ENCODE measurements at places on chromosomes 1 and 21.
A peak's percentile ranks its signal among the peaks of the same experiment; 100 is the strongest.

- no peak for DNase-seq
Measured at GRCh38 chr1:229101011-229101871, 169.7 kb upstream of the RAB4A start.

- no peak for DNase-seq
Measured at GRCh38 chr1:114956570-114956969, 73.1 kb upstream of the TSHB start.

DNA sequence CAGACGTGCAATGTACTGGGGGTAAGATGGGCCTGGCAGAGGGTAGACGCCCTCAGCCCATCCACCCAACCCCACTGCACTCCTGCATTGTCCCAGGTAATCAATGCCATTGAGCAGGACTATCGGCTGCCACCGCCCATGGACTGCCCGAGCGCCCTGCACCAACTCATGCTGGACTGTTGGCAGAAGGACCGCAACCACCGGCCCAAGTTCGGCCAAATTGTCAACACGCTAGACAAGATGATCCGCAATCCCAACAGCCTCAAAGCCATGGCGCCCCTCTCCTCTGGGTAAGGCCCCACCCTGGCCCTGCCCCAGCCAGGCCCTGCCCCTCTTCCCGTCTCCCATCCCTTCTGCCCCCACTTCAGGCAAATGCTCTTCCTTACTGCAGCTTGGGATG, 62.4 kb downstream of the LACTBL1 start:
- DNase-seq: no peak

DNA sequence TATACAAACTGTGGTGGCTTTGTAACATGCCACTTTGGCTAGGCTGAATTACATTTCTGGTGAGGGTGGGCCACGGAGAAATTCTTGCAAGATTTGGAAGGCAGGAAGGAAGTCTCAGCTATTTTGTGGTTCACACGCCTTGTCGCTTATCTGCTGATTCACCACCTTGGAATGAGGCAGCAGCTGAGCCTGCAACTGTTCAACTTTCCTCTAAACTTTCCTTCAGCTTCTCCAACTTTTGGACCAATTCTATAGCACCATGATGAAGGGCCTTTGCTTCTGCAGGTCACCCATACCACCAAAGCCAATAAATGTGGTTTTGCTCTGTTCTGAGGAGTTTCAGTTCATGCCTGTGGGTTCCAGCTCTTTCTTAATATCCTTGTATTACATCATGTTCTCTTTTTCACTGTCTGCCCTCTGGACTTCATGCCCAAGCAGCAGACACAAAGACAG, 337.6 kb upstream of the SNX7 start:
- peak; percentile 72 for DNase-seq

GRCh38 chr1:50604580-50604979, 181.3 kb upstream of the DMRTA2 start:
- no peak for DNase-seq

GRCh38 chr1:192862271-192862670, 53.4 kb downstream of the RGS2 start:
- DNase-seq: no peak

DNA sequence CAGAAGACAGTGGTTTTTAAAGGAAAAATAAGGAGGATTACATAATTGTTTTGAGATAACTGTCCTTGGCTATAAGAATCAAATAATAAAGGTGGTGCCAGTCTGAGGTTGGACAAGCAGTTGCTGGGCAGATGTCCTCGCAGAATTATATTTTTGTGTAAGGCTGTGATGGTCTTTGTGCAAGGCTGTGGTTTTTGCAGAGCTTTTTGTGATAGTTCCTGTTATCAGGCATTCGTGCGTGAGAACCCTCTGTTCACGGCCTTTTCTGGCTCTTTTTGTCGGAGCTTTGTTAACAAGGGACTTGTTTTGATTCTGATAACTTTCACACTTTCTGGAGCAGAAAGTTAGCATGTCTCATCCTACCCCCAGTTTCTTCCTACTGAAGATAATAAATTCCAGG, 33.4 kb downstream of the SH3BP5L start:
- no peak for DNase-seq

- DNase-seq: no peak
Measured at GRCh38 chr1:165884690-165885304, 57.4 kb downstream of the UCK2 start.

DNA sequence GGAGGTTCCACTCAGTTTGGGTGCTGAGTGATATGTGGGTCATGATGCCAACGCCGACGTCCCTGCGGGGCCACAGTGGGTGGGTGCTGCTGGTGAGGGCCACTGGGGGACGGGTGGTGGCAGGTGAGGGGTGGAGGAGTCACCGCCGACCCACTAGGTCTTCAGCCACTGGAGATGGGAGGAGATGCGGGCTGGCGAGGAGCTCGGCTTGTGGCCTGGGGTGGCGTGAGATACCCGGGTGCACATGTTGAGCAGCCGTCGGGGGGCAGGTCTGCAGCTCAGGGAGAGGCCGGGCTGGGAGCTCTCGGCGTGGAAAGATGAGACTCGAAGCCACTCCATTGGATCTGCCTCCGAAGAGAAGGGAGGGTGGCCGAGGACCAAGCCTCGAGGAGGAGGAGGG, 40.5 kb downstream of the FAAP20 start:
- no peak for DNase-seq

GRCh38 chr1:47262787-47263413, 30.9 kb upstream of the TAL1 start:
- DNase-seq: peak; percentile 66

DNA sequence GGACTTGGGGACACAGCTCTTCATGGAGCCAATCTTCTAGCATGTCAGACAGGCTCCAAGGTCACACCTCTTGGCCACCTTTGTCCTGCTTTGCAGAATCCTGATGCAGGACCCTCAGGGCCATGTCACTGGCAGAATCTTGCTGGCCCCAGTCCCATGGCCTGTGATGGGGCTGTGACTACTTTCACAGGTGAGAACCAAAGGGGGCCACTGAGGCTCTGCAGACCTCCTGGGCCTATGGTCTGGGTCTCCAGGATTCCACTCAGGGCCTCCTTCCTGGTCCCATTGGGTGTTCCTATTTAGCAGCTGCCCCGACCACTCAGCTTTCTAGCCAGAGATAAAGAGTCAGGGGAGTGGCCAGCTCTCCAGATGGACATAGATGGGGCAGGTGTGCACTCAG, 238.7 kb downstream of the MATN1 start:
- DNase-seq: no peak

GRCh38 chr21:15671188-15671587, 58.6 kb upstream of the USP25 start:
- DNase-seq: no peak

DNA sequence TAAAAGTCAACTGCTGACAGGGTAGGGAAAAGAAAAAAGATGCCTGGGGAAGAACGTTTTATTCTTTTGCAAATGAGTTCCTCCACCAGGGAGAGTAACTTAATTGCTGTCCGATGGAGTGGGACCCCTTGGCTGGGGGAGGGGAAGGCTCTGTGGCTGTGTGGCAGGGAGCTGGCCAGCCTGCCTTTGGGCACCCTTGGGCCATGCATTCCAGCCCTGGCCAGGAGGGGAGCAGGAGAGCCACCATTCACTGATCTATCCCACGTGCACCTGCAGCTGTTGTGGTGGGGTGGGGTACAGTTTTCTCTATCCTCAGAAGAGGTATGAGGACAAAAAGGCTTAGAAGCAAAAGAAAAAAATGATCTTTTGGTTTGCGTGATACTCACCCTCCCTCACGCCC, 116.9 kb downstream of the KCNK1 start:
- no peak for DNase-seq

DNA sequence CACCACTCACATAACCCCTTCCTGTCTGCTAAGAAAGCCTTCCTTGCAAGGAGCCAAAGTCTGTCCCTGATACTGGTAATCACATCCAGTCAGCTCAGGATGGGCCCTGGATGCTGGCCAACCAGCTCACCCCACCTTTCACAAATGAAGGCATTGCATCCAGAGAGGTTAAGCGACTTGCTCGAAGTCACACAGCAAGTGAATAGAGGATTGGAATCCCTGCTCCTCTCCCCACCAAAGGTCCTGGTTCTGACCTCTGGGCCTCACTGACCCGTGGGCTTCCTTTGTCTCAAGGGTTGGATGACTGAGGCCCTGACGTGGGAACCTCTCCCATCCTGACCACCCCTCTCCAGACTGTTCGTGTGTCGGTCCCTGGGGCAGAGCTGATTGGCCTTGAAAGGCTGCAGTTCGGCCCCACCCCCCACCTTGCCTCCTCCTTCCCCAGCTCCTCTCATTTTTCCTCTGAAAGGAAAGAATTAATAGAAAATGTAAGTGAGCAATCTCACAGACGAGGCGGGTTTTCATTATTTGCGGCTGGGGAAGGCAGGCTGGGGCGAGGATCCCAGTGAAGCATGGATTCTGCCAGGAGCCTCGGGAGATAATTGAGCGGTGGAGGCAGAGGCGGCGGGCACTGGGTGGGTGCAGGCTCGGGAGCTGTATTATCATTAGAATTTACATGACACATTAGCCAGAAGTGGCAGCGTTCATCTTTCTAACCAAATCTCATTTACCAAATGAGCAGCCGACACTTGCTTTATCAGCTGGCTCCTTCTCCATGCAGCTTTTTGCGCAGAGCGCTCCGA, 101.5 kb upstream of the CSF3R start:
- DNase-seq: no peak

DNA sequence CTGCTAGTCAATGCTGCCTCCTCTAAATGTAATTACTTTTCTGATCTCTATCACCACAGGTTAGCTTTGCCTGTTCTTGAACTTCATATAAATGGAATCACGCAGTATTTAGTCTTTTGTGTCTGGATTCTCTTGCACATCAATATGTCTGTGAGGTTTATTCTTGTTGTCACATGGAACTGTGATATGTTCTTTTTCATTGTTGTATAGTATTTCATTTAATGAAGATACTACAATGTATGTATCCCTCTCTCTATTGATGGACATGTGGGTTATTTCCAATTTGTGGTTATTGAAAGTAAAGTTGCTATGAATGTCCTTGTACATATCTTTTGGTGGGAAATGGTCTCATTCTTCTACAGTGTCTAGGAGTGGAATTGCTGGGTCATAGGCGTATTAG, 16.7 kb upstream of the PADI1 start:
- DNase-seq: no peak

DNA sequence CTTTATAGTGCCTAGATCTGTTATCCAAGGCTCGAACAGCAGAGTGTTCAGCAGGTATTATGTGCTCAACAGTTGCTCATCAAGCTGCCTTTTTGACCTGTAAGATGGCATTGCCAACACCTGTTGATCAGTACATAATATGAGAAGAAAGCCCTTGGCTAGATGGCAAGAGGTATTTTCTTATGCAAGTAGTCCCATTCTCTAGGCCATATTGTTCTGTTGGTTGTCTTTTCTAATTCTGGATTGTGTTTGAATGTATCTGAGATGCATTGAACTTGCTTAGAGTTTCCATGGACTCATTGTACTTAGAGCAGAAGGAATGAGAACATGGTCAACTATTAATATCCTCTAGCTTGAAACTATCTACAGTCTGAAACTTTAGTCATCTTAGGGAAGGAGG, 57.4 kb downstream of the LRRC8D start:
- DNase-seq: no peak

DNA sequence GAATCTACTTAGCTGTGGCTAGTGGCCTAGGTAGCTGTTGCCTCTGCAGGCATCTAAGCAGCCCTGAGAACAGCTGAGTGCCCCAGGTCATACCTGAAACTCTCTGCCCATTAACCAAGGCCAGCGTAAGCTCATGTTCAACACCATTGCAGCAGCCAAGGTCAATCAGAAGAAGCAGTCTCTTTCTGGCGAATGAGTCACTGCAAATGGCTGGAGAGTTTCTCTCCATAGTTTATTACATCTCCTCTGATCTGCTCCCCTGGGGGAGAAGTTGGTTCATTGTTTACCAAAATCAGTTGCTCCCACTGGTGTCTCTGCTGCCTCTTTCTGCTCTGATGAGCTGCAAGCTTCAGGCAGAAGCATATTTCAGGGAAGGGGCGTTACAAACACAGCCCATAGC, 6.9 kb upstream of the BCL9 start:
- no peak for DNase-seq

GRCh38 chr1:32199043-32199716, 1.2 kb upstream of the CCDC28B start:
- no peak for DNase-seq

GRCh38 chr1:219350172-219350931, 176.7 kb downstream of the LYPLAL1 start:
- no peak for DNase-seq

- no peak for DNase-seq
Measured at GRCh38 chr1:202217516-202217915, 23.9 kb downstream of the LGR6 start.

- peak; percentile 46 for DNase-seq
Measured at GRCh38 chr1:116503546-116504307, 67.1 kb downstream of the CD58 start.

DNA sequence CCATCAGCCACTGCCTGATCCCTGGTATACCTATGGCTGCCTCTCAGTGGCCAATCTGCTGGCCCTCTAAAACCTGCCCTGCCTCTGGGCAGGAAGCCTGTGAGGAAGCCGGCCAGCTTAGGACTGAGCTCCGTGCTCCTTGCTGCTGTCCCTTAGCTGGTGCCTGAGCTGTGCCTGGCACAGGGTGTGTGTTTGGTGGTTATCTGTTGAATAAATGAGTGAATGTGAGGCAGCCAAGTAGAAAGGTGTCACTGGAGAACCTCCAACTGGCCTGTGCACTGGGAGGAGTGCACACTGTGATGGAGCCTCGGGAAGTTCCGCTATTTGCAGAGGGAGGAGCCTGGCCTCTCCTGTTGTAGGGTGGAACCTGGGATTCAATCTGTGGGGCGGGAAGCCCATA, 63.4 kb upstream of the STUM start:
- DNase-seq: no peak

DNA sequence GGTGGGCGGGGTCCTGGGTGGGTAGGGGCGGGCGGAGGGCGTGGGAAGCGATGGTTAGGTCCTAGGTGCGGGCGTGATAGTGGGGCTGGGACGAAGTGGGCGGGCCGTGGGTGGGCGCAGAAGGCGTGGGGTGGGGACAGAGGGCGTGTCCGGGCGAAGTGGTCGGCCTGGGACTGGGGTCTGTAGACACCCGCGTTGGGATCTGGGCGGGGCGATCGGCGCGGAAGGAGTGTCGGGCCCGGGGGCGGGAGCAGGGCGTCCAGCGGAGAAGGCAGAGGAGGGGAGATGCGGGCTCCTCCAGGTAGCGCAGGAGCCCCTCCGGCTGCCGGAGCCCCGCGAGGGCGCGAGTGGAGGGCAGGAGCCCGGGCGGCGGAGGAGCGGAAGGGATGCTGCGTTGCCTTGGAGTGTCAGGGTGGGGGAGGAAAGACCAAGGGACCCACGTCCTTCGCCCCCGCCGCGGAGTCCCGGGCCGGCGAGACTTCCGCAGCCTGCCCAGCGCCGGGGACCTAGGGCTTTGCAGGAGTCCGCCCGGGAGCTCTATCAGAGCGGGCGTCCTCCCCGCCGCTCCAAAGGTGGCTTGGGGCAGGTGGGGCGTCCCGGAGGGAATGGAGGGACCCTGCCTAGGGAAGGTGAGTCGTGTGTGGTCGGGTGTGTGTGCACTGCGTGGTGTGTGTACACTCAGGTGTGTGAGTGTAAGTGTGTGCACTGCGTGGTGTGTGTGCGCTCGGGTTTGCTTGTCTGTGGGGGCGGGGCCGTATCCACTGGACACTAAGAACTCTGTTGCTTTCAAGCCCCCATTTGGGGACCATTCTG, 27.0 kb upstream of the PRSS38 start:
- no peak for DNase-seq

- no peak for DNase-seq
Measured at GRCh38 chr1:78358165-78358564, 132.6 kb upstream of the PTGFR start.

- DNase-seq: no peak
Measured at GRCh38 chr1:41863718-41864117, 55.0 kb downstream of the HIVEP3 start.

Measured in Jurkat, Clone E6-1 (cell line).